ENCODE measurements at places on chromosomes 6 and 20. TPM values are rescaled to one million over a fixed set of nuclear protein-coding genes. Genes with fewer than 3 reads are reported as not detected.

DNA sequence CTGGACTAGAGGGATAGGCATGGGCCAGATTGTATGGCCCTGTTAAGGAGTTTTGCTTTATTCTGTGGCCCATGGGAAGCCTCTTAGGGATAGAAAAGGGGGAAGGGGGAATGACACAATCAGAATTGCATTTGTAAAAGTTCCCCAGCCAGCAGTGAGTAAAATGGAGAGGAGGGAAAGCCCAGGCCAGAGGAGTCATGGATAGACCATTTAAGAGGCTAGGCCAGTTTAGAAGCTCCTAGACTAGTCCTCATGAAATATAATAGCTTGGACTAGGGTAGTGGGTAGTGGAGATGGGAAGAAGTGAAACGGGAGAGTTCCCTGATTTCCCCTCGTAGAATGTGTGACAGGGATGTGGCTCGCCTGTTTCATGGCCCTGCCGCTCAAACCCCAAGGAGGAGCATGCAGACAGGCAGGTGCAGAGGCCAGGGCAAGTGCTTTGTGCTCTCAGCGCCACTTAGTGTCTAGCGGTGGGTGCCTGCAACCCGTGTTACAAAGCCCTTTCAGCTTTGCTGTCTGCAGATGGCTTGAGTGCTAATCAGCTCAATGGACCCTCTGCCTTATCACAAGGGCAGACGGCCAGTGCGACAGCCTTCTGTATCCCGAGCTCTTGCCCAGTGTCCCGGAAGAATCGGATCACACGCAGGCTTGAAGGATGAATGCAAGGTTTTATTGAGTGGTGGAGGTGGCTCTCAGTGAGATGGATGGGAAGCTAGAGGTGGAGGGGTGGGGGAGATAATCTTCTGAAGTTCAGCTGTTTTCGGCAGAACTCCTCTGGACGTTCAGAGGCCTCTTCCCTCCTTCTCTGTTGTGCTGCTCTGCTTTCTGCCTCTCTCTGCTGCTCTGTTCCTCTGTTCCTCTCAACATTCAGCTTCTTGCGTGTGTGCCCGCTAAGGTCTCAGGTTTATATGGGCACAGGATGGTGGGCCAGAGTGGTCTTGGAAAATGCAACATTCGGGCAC lies 141.1 kb downstream of the CEP57L1 start:
- DNase-seq: peak; percentile 7
- H3K27me3 ChIP-seq: no peaks in the 10 kb centered on the region
- no peak overlapping the region for H3K27ac ChIP-seq
- H3K4me3 ChIP-seq: no peak overlapping the region
- H3K4me1 ChIP-seq: peaks cover 24% of the 10 kb centered on the region
- H3K36me3 ChIP-seq: no peaks in the 10 kb centered on the region

The HINT3 gene
- 33.8 TPM for total RNA-seq

The HLA-G gene
- total RNA-seq: not detected

The MYBL2 gene
- total RNA-seq: not detected

The WASF1 gene
- 2.2 TPM for total RNA-seq
